ENCODE measurements at places on chromosomes 6 and 20.

DNA sequence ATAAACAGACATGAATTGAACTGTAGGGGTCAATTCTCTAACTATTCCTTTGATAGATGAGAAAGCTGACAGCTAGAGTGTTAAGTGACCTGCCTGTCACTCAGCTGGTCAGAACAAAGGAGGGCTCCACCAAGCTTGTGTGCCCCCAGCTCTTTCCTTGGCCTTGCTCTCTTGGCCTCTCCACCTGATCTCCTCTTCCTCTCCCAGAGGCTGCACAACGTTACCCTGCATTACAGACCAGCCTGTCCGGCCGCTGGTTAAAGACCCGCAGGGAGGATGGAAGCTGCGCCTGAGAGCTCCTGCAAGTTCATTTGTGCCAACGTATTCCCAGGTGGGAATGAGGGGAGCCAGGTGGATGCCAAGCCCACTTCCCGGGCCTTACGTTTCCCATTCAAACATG, 22.5 kb downstream of the AGPAT4 start:
- no peak for DNase-seq

GRCh38 chr6:89941031-89941762, 46.9 kb downstream of the GJA10 start:
- DNase-seq = peak; percentile 63

DNA sequence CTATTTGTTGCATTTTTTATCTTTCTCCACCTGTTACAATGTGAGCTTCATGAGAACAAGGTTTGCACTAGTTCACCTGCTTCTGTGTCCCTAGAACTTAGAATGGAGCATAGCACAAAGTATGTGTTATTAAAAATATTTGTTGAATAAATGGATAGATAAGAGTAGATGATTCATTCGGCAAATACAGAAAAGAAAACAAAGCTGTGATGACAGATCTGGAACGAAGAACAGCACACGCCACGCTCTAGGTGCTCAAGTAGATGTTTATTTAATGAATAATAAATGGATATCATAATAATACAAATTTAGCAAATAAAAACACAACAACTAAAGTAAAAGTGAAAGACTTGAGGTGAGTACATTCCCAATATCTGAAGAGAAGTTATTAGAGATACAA, 273.1 kb downstream of the HAO1 start:
- DNase-seq = no peak

DNA sequence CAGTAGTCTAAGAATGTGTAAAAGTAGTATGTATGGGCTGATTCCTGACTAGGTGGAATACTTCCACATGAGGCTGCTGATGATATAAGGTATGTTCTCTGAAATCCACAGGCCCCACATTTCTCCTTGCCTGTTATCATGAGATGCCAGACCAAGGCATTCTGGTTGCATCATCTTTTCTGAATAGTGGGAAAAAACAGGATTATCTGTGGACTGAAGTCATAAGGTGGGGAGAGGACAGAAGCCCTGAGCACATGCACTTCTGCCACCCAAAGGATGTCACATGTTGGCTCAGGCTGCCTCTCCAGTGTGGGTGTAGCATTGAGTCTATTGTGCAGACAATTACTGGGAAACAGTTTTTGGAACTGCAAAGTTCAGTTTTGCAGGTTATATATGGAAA, 184.5 kb upstream of the RAB32 start:
- DNase-seq = no peak

- DNase-seq = no peak
Measured at GRCh38 chr6:123965894-123966293, 162.2 kb downstream of the NKAIN2 start.

DNA sequence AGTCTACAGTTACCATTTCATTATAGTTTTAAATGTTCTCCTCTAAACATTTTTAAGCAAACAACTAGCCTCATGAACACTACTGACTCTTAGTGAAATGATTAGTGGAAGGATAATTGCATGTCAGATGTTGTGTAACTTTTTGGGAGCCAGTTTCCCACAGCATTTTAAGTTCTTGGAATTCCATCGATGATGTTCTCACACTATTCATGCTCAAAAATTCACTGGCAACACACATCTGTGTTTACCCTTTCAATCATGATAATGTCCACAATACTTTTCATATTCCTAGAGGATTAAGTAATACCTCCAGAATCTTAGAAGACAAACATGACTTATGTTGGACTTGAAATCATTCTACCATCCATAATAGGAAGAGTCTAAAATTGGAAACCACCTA, 678.1 kb upstream of the ID4 start:
- no peak for DNase-seq

DNA sequence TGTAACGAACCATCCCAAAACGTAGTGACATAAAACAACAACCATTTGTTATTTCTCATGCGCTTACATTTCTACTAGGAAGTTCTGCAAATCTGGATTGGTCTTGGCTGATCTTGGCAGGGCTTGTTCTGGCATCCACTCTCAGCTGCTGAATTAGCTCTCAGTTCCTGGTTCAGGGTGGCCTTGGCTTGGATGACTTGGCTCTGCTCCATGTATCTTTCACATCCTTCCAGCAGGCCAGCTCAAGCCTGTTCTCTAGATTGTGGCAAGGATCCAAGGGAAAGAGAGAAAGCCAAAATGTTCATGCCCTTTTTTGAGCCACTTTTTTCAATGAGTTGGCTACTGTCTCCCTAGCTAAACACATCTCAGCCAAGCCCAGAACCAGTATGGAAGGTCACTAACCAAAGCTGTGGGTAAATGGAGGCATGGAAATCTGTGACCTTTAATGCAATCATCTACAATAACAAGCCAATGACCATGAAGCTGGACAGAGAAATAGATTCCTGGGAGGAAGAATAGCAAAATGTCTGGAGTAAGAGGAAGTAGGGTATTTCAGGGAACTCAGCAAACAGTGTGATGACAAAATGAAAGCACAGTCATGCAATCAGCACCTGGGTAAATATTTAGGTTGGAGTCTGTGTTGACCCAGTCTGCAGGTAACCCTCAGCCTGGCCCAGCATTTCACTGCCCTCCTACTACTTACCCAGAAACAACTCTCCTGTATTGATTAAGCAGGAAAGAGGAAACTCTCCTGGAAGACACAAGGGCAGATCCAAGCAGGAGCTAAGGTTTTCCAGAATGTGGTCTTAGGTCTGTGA, 32.7 kb upstream of the SNAP25 start:
- peak; percentile 98 for DNase-seq

GRCh38 chr6:39870950-39871349, 63.3 kb downstream of the MOCS1 start:
- no peak for DNase-seq

GRCh38 chr20:2585811-2586210, 49.4 kb downstream of the TMC2 start:
- no peak for DNase-seq

DNA sequence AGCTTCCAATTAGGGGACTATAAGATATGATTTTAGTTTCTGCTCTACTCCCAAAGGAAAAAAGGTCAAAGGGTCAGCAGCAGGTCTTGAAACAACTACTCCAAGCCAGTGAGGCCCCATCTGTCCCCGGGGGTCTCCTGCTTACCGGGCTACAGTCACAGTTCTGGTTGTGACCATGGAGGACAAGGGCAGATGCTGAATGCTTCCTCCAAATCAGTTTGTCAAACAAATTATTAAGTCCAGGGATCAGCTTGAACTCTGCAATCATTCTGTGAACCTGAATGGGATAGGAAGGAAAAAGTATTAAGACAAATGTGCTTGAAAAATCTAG, 60.2 kb downstream of the MYH7B start:
- DNase-seq = no peak

GRCh38 chr6:126949786-126950185, 168.7 kb upstream of the RSPO3 start:
- DNase-seq = no peak

DNA sequence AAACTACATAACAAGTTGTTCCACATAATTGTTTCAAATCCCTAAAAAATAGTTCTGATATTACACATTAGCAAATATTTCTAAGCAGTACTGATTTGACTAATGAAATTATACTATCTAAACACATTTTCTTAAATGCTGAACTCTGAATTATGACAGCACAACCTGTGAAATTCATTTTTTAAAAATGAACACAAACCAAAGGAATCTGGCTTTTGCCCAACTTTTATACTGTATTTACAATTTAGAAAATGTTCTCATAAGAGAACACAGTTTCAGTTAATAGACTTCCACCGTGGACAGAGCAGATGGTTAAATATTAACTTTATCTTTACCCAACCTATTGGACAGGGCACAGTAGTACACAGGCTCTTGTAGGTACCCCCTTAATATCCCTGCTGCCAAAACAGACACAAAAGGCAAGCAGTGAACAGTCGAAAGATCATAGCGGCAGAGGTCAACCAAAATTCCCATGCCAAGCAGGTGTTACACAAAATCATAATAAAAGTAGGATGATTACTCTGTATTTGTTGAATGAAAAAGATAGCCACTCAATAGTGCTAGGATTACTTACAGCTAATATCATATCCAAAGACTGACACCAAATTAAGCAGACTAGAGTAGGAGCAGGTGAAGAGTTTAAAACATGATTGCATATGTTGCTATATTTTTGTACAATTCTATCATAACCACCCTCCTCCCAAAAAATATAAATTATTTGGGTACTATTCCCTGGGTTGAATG, 122.5 kb downstream of the RNGTT start:
- no peak for DNase-seq

DNA sequence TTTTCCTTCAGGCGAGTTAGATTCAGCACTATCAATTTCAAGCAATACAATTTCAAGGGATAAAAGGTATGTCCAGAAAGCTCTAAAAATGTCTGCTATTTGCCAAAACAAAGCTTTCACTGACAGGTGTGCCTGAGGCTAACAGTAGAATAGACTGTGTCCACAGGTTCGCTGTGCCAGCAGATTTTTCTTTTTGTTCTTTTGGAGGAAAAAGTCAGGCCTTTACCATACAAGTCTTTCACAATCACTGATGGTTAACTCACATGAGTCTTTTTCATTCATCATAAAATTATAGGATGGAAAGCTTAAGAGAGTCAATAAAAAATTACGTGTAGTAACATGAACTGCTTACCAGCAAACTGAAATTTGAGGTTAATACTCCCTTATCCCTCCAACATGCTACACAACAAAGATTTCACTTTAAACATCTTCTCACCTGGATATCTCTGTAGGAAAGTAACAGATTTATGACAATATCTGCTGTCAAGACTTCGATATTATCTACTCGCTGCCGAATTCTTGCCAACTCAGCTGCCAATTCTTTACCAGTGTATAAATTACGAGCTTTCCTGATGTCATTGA, 95.4 kb downstream of the MAP3K5 start:
- no peak for DNase-seq

- no peak for DNase-seq
Measured at GRCh38 chr20:47605673-47606413, 104.2 kb downstream of the NCOA3 start.

GRCh38 chr6:8530785-8531435, 95.6 kb upstream of the SLC35B3 start:
- peak; percentile 4 for DNase-seq

- no peak for DNase-seq
Measured at GRCh38 chr6:17725083-17725482, 18.4 kb upstream of the NUP153 start.

- no peak for DNase-seq
Measured at GRCh38 chr20:13991311-13991710, 897 bp upstream of the SEL1L2 start.

- no peak for DNase-seq
Measured at GRCh38 chr6:155311086-155311485, 3.2 kb downstream of the TFB1M start.

DNA sequence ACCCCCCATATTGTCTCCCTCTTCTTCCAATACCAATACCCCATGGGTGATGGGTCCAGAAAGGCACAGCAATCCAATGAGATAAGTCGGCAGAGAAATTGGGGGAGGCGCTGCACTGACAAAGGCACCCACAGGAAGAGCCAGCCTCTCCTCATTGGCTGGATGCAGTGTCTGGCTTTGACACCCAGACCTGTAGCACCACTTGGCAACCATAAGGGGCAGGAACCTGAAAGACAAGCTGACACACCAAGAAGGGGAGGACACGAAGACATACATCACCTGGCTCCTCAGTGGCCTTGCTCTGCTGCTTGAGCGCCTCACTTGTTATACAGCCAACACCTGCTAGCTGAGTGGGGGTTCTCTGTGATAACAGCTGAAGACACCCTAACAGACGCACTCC, 19.4 kb upstream of the SLC4A11 start:
- DNase-seq = no peak

- DNase-seq = no peak
Measured at GRCh38 chr6:128487055-128487454, 33.3 kb downstream of the PTPRK start.

GRCh38 chr20:40635971-40636370, 53.1 kb downstream of the MAFB start:
- no peak for DNase-seq

DNA sequence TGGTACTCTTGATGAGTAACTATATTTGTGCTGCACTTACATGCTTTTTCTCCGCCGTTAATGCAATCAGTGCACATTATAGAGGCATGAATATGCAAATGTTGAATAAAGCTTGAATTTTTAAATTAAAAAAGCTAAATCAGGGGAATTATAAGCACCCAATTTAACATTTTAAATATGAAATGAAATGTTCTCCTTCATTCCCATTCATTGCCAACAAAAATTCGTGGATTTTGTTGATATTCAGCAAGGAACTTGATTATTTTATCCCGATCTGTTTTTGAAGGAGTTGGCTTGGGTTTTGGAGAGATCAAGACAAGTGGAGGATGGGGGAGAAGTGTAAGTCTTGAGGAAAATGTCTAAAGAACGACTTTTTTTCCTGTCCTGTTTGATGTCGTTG, 318.7 kb upstream of the SOX4 start:
- DNase-seq = no peak

DNA sequence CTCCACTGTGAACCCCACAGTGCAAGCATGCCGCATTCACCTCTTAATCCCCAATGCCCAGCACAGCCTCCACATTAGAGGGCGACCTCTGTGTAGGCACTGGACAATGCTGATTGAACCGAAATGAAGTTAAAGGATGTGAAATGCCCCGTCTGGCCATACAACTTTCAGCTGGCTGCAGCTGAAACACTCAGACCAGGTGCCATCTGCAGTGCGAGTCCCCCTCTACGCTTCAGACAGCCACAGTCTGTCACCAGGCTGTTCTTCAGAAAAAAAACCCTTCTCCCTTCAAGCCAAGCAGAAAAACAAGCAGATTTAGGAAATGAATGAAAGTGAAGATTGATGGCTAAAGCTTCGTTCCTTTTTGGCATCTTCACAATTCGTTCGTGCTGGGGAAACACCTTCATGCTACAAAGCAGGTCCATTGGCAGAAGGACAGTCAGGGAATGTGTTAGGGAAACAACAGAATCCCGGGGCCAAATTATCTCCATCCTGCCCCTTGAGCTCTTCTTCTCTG, 44.7 kb downstream of the TNFAIP3 start:
- DNase-seq = peak; percentile 2

DNA sequence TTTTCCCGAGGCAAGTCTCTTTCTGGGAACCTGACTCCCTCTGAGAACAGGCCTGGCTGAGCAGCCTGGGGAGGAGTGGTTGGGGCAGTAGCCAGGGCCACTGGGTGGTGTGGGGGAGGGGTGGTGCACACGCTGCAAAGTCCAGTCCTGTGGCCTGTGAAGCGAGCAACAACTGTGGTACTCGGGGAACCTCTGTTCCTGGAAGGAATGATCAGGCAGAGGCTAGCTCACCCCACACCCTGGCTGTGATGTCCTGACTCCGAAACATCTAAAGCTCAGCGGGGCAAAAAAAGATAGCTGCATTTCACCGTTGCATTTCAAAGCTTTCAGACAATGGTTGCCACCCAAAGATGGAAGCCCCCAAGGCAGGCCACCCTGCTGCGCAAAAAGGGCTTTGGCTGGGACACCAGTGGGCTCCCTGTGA, 25.5 kb downstream of the PCK1 start:
- no peak for DNase-seq

All from cerebellar cortex (tissue), 1 donor.